ENCODE measurements at places on chromosomes 3 and 15.

DNA sequence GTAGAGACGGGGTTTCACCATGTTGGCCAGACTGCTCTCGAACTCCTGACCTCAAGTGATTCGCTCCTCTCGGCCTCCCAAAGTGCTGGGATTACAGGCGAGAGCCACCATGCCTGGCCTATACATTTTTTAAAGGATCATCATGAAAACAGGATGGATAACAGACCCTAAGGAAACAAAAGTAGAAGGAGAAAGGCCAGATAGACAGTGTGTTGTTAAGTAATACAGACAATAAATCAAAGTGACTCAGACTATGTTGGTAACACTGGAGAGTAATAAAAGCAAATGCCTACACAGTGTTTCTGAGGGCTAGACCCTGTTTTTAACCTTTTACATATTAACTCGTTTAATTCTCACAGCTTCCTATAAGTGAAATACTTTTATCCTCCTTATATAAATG lies 133.8 kb upstream of the MCTP2 start:
- no peak for DNase-seq

GRCh38 chr3:170956647-170957046 lies 48.2 kb upstream of the EIF5A2 start:
- no peak for DNase-seq

- DNase-seq = no peak
Observed at GRCh38 chr3:71310980-71311660, 272.4 kb downstream of the FOXP1 start.

- peak; percentile 91 for DNase-seq
Observed at GRCh38 chr15:81133782-81134461, at the start of gene CFAP161. TSS of gene CFAP161 (plus strand) at chr15:81134270. CDS start at chr15:81134330, 60 bp downstream.

- no peak for DNase-seq
Observed at GRCh38 chr3:140766465-140766864, 88.6 kb downstream of the TRIM42 start.
